ENCODE measurements at places on chromosomes 3 and 15. TPM values are rescaled to one million over a fixed set of nuclear protein-coding genes. Genes with fewer than 3 reads are reported as not detected.

Gene IFT57
- 25.0 TPM for total RNA-seq

Gene RABL3
- 14.2 TPM for total RNA-seq

Gene SEMA6D
- 12.2 TPM for total RNA-seq

Gene GOLGA6D
- not detected for total RNA-seq

Gene ARPP21
- total RNA-seq: not detected

Gene SUCNR1
- 1.1 TPM for total RNA-seq

Gene CACNA1D
- total RNA-seq: 9.6 TPM

Gene FAM3D
- total RNA-seq: not detected

Gene CCR8
- not detected for total RNA-seq

Gene PHLDB2
- 48.1 TPM for total RNA-seq

Gene ZBTB38
- 120 TPM for total RNA-seq

Gene ZMYND10
- 0.26 TPM for total RNA-seq

Gene CADPS
- 16.1 TPM for total RNA-seq

Gene GOLGA8R
- 2.3 TPM for total RNA-seq

Gene P3H2
- total RNA-seq: 5.1 TPM

Gene CASR
- not detected for total RNA-seq

Gene CCR1
- total RNA-seq: 8.9 TPM

Gene RBP2
- not detected for total RNA-seq

Gene PARP3
- total RNA-seq: 9.8 TPM

Gene UBA7
- 11.3 TPM for total RNA-seq

Gene ST6GAL1
- total RNA-seq: 94.3 TPM

Gene P2RY13
- 0.75 TPM for total RNA-seq

Gene CLDN18
- total RNA-seq: 0.12 TPM

Gene CPN2
- total RNA-seq: not detected

Gene SH2D7
- total RNA-seq: not detected

Gene GOLGA6L2
- total RNA-seq: not detected

Gene LDHAL6B
- not detected for total RNA-seq

Gene GOLGA8Q
- 1.2 TPM for total RNA-seq

Gene ARPIN
- total RNA-seq: 8.3 TPM

Gene ITIH4
- 1.2 TPM for total RNA-seq

Gene ADAMTS7
- total RNA-seq: 20.8 TPM

Gene RETNLB
- not detected for total RNA-seq

Gene ATP13A3
- 284 TPM for total RNA-seq

Gene GOLGA8O
- not detected for total RNA-seq

Gene SKOR1
- total RNA-seq: not detected

Gene MEX3B
- total RNA-seq: 1.9 TPM

Gene SPCS1
- total RNA-seq: 138 TPM

Gene RFTN1
- 15.9 TPM for total RNA-seq

Gene REC114
- 4.6 TPM for total RNA-seq

Gene AGBL1
- total RNA-seq: not detected

Gene CFAP92
- total RNA-seq: not detected

Gene ERICH6
- total RNA-seq: not detected

Gene DPPA2
- total RNA-seq: not detected

Gene MYH15
- total RNA-seq: 0.08 TPM

Gene ACVR2B
- total RNA-seq: 3.9 TPM

Gene GPR160
- total RNA-seq: 0.75 TPM

Gene GTF2A2
- total RNA-seq: 74.8 TPM

Gene INSYN1
- 32.7 TPM for total RNA-seq

Gene FAM227B
- total RNA-seq: 14.4 TPM

Gene TJP1
- 110 TPM for total RNA-seq

Measured in right atrium auricular region (tissue), 2 donors.